RWPE2 (cell line): ENCODE measurements at places on chromosomes 5 and 9.

DNA sequence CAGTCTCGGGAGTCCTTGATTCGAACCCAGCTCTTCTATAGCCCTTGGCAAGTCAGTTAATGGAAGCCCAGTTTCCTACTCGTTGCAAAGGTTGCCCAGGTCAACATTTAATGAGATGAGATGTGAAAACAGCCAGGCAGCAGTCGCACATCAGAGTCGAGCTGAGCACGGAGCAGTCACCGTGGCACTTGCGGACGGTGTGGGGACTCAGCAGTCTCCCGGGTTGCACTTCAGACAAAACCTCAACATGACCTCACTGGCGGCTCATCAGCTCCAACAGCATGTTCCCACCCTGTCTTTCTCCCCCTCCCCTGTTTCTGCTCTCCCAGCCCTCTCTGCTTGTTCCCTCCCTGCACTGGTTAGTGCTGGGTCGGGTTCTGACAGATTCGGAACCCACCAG lies 35.8 kb downstream of the UBE2QL1 start:
- DNase-seq = no peak

- no peak for DNase-seq
Observed at GRCh38 chr9:122204055-122204454, 24.7 kb downstream of the LHX6 start.

DNA sequence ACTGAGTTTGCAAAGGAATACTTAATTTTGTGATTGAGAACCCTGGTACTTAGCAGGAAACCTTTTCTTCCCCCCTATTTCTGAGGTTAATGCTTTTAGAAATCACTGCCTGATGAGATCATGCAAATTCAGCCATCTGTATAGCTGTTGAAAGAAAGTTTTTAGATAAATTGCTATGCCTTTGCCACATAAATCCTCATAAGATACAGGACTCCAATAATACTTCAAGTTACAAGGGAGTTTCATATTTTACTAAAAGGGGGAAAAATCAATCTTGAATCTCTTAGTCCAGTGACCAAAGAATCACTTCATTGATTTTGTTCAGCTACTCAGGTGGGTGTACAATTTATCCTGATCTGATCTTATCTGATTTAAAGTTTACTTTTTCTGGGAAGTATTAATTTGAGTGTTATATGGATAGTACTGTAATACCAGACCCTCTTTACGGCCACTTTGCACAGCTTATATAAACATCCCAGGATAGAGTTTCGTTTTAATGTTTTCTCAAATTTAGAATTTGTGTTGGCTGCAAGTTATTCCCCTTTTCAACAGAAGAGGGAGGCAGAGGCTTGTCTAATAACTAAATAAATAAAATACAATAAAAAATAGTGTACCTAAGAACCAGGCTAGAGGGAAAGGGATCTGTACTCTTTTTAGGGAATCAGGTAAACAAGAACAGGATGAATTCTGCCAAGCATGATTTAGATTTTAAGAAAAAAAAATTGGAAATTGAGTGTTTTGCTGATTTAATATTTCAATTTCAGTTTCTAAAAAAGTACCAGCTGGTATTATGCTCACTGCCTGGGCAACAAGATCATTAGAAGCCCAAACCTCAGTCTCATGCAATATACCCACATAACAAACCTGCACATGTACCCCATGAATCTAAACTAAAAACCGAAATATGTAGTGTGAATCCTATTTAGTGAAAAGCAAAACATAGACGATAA lies 69.1 kb downstream of the PSAT1 start:
- DNase-seq = no peak

- no peak for DNase-seq
Observed at GRCh38 chr9:93826209-93826608, 128.9 kb downstream of the BARX1 start.

DNA sequence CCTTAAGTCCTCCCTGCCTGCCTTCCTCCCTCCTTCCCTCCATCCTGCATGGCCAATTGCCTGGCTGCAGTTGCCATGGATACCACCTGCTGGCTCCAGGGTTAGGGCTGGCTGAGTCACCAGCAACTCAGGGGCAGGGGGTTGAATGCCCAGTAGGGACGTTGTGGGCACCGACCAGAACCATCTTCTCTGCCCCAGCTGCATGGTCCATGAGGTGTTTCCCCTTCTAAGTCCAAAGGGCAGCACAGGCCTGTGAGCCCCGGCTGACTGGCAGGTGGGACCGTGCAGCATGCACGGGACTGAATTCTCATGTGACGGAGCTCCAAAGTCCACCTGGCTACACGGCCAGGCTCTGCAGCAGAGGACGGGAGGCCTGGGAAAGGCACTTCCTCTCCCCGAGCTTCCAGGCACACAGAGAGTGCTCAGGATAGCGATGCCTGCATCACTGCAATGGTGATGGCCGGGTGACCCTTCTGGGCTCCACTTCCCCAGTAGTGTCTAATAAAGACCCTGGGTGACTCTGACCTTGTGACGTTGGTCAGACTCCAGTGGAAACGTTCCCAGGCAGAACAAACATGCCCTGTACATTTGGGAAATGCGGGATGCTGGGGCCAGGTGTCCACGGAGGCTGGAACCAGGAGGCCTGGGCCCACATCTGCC lies 5.7 kb downstream of the ASS1 start:
- no peak for DNase-seq

- DNase-seq = no peak
Observed at GRCh38 chr9:137989999-137990715, 112.6 kb downstream of the CACNA1B start.

GRCh38 chr9:13974891-13975290 lies 339.1 kb downstream of the NFIB start:
- DNase-seq = no peak

- DNase-seq = no peak
Observed at GRCh38 chr5:6819521-6819920, 106.3 kb downstream of the TENT4A start.

- DNase-seq = no peak
Observed at GRCh38 chr5:41876678-41877077, 6.5 kb upstream of the OXCT1 start.

DNA sequence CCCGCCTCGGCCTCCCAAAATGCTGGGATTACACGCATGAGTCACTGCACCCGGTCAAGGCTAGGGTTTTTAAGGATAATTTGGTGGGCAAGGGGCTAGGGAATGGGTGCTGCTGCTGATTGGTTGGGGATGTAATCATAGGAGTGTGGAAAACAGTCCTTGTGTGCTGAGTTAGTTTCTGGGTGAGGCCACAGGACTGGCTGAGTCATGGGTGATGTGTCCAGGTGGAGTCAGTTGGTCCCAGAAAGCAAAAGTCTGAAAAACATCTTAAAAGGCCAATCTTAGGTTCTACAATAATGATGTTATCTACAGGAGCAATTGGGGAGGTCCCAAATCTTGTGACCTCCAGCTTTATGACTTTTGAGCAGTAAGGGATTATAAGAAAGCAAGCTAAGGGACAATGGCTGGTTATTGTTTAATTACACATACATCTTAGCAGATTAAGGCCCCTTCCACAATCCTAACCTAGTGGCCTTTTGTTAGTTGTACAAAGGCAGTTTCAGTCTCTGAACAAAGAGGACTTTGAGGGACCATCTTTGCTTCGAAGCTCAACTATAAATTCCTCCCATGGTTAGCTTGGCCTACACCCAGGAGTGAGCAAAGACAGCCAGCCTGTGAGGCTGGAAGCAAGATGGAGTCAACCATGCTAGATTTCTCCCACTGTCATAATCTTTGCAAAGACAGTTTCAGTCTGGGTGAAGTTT lies 5.5 kb upstream of the AOPEP start:
- DNase-seq = no peak

DNA sequence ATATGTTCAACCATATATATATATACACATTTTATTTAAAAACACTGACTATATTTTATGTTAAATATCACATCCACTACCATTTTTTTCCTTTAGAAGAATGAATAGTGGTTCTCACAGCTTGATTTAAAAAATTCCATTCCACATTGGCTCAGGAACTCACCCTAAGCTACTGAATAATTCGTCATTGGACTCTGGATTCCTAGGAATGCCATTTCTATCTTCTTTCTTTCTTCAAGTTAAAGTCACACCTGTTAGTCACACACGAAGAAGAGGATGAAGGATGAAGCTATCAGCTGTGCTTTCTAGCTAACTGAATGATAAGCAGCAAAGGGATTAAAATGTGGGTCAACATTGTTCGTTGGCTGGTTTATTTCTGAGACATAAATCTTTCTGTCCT lies 7.9 kb downstream of the ELOVL7 start:
- no peak for DNase-seq

DNA sequence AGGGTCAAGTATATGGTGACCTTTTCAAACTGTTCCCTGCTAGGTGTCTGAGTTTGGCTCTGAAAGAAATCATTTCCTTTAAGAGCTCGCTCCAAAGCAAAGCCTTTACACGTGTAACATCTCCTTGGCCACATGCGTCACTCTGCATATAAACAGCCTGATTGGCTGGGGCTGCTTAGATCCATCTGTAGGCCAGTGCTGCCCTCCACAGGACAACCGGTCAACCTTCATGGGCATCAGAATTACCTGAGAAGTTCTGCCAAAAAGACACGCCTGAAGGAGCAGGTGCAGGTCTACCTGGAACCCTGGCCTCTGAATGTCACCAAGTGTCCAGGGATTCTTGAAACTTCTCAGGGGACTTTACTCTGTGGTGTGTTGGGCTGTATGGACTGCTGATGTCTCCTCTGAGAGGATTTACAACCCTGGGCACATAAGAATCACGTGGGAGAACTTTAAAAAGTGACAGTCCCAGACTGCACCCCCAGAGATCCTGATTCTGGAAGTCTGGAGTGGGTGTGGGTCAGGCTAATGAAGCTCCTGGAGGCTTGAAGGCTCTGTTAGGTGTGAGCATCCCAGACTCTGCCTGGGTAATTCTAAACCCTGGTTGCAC lies 497.6 kb downstream of the GADD45G start:
- DNase-seq = peak; percentile 85

GRCh38 chr5:53133020-53133419 lies 23.5 kb upstream of the MOCS2 start:
- DNase-seq = no peak

- DNase-seq = no peak
Observed at GRCh38 chr5:129724647-129725046, 23.2 kb upstream of the MINAR2 start.

DNA sequence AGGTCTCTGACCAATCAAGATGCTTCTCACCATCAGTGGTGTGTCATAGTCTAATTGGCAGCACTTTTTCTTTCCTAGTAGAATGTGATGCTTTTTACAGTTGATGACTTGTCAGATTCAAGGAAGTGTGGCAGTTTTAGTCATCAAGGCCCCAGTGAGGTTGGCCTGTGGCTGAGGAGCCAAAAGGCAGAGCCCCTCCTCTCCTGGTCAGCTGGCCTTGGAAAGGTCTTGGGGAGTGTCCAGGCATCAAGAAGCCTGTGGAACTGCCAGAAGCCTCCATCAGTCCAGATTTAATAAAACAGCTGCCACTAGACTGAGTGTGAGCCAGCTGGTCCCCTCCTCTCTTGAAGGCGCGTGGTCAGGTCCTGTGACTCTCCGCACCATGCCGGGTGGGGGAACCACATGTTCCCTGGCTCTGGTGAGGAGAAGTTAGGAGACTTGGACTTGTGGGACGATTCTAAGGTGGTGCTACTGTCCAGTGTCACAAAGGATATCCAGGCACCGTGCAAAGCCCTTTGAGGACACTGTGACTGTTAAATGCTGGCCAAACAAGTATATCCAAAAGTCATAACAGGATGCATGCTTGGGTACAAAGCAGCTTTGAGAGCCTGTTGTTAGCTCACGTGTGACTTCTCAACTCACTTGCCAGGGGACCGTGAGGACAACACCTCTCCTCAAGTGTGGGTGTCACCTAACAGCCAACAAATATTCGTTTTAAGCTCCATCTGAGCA lies 6.1 kb upstream of the ANGPTL2 start:
- peak; percentile 33 for DNase-seq

GRCh38 chr5:169637085-169637548 lies at the start of gene DOCK2:
Gene DOCK2 (plus strand): TSS chr5:169637275. CDS start chr5:169637327, 52 bp downstream.
- DNase-seq = no peak

GRCh38 chr5:126937771-126938170 lies 92.6 kb downstream of the MARCHF3 start:
- no peak for DNase-seq

GRCh38 chr9:37998881-37999587 lies 70.0 kb downstream of the SHB start:
- no peak for DNase-seq

DNA sequence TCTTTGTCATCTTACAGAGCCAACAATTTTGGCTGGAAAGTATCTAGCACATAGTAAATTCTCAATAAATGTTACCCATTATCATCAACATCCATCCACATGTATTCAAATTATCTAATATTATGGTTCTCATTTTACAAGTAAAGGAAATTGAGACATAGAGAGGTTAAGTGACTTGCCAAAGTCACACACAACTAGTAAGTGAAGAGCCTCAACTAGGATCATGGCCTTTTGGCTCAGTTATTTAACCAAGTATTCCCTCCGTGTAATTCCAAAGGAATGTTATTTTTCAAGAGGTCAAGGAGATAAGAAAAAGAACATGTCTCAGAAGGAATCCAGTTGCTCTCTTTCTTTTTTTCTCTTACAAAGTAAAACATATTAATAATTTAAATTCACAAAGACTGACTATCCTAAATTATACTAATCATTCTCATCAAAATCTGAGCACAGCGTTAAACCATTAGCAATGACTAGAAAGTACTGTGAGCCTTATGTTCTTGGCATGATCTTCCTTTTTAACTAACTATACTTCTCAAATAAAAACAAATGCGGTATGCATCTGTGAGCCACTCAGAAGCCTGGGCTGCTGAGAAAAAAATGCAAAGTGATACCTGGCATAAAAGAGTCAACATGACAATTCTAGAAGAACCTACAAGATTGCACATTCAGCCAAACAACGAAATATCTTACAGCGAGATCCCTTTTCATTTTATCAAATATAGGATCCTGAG lies 350.9 kb downstream of the GLIS3 start:
- no peak for DNase-seq

- no peak for DNase-seq
Observed at GRCh38 chr9:79567671-79568098, 4.1 kb upstream of the TLE4 start.

DNA sequence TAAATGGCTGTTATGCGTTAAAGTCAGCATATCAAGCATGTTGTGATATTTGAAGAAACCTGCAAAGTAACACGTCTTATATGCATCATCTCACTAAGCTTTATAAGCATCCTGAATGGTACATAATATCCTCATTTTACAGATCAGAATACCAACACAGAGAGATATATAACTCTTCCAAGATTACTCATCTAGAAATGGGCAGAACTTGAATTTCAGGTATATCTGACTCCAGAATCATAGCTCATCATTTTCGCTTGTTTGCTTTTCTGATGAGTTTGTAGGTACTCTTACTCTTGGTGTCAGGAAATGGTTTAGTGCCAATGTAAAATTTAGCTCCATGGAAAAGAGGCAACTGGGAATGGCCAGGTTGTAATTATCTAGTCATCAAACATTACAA lies 232.3 kb upstream of the ANKH start:
- no peak for DNase-seq

- no peak for DNase-seq
Observed at GRCh38 chr5:155941340-155941739, 385.6 kb upstream of the SGCD start.

GRCh38 chr5:173490681-173491080 lies 125.8 kb downstream of the BOD1 start:
- DNase-seq = no peak

DNA sequence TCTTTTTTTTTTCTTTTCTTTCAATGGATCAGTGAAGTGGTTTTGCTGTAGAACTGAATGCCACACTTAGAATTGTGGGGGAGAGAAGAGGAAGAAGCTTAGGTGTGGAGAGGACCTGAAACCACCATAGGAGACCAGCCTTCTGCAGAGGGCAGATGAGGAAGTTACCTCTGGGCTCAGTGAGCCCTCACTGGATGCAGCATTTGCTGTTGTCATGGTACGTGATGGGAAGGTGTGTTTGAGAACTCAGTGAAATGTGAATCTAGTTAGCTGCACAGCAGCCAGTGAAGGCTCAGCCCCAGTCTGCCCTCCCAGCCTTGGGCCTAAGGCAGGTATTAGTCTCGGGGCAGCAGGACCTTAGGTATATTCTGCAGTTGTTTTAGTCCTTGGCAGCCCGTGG lies 17.5 kb downstream of the CYFIP2 start:
- DNase-seq = no peak
